Muscle of back (tissue), 13 donors: ENCODE measurements at places on chromosomes 7 and 10. TPM values are rescaled to one million over a fixed set of nuclear protein-coding genes. Genes with fewer than 3 reads are reported as not detected.

Gene TAS2R5
- 0.32 TPM for polyA plus RNA-seq

Gene NEURL1
- polyA plus RNA-seq, result 25.6 TPM

Gene CFAP70
- 1.6 TPM for polyA plus RNA-seq

Gene MACC1
- 0.05 TPM for polyA plus RNA-seq

Gene KLF14
- 1.5 TPM for polyA plus RNA-seq
